ENCODE measurements at places on chromosomes 1 and 21.

DNA sequence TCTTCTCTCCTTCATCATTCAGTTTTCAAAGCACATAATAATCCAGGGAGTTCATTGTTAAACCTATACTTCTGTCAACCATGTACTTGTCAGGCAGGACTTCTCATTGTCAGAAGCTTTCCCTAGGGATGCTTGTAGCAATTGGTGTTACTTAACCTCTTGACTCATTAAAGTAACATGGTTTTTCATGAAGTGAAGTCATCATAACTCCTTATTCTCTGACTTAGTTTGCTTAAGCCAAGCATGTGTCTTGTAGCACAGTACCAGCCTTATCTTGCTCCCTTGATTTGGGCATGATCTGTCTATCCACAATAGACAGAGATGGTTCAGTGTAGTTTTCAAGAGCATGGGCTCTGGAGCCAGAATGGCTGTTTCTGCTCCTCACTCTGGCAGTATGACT lies 45.3 kb downstream of the LRIG2 start:
- no peak for DNase-seq

- DNase-seq, result no peak
Observed at GRCh38 chr1:72932025-72932424, 649.7 kb upstream of the NEGR1 start.

DNA sequence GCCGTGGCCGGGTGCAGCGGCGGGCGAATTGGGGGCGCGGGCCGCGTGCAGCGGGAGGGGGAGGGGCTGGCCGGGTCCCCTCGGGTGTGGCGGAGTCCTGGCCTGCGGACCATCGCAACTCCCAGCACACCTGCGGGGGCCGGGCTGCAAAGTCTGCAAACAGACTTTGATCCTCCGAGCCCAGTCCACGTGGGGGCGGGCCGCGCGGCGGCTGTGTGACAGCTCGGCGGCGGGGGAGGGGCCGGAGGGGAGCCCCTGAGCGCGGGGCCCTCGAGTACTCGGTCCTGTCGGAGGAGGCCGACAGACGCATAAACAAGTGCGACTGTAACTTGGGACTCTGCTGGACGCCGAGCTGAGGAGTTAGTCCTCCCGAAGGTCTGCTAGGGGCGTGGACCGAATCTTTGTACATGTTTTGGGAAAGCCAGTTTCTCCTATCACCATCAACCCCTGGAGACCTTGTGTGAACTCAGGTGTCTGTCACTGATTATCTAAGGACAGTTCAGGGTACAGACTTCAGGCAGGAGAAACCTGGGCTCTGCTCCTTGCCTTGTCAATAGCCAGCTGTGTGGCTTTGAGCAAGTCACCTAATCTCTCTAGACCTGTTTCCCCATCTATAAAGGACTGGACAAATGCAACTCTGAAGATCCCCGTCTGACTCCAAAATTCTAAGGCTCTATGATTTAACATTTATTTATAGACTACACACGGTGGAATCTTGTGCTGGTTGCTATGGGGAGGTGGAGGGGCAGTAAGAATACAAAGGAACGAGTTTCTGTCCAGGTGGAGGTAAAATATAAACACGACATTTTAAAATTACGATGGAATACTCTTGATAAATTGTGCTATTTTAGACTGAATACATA lies 710 bp upstream of the SLC30A1 start:
- DNase-seq, result no peak

DNA sequence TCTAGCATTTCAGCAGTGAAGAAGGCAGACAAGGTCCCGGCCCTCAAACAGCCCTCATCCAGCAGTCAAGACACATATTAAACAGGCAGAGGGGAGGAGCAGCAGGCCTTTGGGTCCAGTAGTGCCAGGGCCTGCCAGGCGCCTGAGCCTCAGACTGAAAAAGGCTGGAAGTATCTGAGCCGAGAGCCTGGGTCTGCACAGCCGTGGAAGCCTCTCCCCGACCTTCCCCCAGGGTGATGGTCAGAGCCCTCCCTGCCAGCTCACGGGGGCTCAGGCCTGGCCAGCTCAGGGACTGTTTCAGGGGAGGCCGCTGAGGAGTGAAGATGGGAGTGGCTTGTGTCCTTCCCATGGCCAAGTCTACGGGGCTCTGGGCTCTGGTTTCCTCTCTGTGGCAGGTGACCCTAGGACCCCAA lies 565.2 kb downstream of the PTPRU start:
- no peak for DNase-seq

DNA sequence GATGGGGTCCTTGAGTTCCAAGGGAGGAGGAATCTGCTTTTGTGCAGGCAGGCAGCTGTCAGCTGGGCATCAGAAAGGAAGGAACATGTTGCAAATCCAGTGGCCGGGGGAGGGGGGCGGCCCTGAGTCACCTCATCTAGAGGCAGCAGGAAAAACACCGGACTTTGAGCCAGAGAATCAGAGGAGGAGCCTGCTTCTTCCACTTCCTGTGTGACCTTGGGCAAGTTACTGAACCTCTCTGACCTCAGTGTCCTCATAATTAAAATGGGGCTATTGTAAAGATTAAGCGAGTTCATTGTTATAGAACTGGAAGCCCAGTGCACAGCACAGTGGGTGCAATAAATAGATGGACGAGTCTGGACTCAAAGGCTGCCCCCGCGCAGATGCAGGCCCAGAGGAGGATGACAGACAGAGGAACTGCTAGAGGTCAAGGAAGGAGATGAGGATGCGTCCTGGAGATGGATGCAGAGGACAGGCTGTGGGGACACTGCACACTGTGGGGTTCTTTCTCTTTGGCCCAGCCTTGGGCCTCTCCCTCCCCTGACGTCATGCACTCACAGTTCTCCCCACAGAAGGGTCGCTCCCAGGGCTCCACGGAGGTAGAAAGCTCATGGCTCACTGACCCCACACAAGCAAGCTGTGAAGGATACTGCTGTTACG lies 714.3 kb downstream of the MATN1 start:
- peak; percentile 4 for DNase-seq

- DNase-seq, result no peak
Observed at GRCh38 chr1:196650403-196650802, 1.4 kb upstream of the CFH start.

DNA sequence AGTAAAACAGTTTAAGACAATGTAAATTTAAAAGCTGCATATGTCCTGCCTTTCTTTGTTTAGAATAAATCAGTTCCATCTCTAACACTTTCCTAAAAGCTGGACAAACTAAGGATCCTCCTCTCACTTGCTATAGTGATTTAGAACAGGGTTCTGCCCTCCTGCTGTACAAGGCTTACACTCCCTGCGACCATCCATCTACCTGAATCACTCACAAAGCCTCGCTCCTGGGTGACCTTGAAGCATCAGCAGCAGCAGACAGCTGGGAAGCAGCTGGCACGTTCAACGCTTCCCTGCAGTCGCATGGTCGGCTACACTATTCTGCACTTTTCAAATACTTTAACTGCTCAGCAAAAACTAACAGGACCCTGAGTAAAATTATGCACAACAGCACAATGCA lies 128.0 kb downstream of the NTPCR start:
- DNase-seq, result no peak

DNA sequence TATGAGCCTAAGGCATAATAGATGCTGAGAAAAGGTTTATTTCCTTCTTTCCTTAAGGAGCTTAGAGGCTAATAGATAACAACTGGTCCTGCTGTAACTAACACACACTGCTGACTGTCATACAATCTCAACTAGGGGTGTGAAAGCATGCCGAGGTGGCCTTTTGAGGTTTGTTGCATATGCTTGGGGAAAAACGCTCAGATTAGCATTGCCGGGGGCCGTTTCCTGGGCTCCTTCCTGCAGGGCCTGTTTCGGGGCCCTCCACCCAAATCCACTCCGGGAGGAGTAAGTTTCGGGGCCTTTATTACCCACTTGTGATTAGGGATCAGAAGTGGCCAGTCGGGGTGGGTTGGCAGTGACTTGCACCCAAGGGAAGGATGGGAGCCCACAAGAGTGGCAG lies 27.2 kb upstream of the RCSD1 start:
- no peak for DNase-seq

DNA sequence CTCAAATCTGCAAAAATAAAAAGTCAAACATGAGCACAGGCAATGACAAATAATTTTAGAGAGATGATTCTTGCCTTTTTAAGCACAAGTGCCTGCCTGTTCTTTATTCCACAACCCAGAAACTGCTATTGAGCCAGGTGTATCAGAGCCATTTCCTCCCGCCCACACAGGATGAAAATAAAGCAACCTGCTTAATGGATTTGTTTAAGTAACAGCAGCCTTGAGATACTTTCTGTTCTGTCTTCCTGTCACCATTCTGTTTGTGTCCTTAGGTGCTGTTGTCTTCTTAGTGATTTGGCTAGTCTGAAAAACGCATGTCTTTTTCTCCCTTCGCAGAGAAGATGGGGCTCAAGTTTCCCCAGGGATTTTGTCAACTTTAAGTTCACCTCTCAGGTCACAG lies 11.4 kb downstream of the RPE65 start:
- no peak for DNase-seq

- DNase-seq, result no peak
Observed at GRCh38 chr1:27581823-27582243, 22.1 kb downstream of the AHDC1 start.

DNA sequence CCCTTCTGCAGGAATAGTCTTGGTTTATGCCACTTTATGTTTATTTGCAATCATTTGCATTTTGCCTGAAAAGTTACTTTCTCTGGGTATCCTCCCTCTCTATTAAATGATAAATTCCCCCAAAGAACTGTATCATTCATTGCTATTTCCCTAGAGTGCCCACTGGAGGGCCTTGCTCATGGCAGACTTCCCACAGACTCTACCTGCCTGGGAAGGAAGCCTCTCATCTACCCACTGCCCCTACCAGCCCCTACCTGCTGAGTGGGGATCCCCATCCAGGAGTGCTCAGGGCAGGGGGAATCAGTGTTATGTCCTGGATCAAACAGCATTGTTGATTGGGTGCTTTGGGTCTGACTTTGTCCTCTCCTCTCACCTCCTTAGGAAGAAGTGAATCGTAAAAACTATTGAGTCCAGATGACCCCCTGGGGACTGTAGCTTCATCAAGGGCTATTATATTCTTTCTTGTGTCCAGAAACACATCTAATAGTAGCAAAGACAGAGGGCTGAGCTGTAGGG lies 6.8 kb upstream of the LRRN2 start:
- DNase-seq, result no peak

GRCh38 chr21:19048098-19048672 lies 644.6 kb upstream of the TMPRSS15 start:
- DNase-seq, result no peak

DNA sequence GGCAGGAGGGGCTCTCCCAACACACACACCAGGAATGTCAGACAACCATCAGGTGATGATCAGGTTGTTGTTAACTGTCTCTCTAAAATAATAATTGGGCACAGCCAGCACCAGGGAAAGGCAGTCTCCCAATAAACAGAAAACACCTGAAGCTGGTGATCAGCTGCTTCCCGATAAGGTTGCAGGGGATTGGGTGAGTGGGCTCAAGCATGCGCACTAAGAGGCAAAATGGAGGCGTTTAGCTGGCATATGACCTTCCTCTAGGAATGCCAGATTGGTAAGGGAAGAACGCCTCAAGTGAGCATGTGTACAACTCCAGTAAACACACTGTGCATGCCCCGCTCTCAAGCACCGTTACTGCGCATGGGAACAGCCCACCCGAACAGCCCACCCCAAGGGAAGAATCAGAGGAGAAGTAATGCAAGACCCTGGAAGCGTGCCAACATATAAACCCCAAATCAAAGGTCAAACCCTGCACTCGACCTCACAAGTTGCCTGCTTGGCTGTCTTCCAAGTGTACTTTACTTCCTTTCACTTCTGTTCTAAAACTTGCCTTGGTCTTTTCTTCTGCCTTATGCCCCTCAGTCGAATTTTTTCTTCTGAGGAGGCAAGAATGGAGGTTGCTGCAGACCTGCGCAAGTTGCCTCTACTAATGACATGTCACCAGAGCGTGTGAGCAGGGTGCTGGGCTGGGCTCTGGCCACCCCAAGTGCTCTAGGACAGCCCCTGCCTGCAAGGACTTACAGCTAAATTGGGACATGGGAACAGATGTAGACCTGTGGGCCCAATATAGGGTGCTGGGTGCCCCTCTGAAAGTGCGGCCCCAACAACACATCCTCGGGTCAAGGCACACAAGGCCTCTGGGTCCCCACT lies 200.8 kb downstream of the RHOU start:
- DNase-seq, result no peak

GRCh38 chr1:59011663-59012062 lies 227.8 kb upstream of the JUN start:
- no peak for DNase-seq

DNA sequence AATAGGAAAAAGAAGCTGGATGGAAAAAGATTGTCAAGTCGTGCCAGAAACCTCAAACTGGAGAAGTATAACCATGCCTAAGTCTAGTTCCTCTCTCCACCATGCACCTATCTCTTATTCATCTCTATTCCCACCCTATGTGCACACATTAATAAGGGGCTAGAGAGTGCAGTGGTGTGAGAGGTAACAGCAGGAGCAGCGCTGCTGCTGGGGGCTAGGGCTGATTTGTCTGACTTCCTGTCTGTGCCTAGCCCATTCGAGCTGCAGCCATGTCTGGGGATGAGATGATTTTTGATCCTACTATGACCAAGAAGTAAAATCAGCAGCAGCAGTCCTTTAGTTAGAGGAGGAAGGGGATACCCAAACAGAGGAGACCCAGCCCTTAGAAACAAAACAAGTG lies 43.0 kb downstream of the TRIM33 start:
- DNase-seq, result no peak

DNA sequence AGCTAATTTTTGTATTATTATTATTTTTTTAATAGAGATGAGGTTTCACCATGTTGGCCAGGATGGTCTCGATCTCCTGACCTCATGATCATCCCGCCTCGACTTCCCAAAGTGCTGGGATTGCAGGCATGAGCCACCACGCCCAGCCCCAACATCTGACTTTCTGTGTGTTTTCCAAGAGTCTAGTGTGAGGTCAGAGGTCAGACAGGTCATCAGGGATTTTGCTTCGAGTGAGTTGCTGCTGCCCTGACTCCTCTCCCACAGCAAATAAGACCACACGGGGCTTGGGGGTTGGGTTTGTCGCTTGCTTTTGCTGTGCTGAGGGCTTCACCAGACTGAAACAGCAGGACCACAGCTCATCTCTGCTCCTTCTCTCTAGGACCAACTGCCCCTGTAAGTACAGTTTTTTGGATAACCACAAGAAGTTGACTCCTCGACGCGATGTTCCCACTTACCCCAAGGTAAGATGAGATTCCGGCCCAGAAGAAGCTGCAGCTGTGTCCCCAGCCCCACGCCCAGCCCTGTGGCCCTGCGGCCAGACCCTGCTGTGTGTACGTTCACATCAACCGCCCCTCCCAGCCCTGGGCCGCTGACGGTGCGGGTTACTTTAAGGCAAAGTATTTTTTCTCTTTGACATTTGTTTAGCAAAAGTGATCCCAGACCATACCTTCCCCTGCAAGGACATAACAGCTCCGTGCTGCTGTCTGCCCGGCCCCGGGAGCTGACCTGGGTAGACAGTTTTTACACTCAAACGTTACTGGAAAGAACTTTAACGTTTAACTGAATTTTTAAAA lies 97.5 kb downstream of the PDE9A start:
- DNase-seq, result no peak

GRCh38 chr1:214702556-214702955 lies 99.6 kb downstream of the CENPF start:
- DNase-seq, result no peak

DNA sequence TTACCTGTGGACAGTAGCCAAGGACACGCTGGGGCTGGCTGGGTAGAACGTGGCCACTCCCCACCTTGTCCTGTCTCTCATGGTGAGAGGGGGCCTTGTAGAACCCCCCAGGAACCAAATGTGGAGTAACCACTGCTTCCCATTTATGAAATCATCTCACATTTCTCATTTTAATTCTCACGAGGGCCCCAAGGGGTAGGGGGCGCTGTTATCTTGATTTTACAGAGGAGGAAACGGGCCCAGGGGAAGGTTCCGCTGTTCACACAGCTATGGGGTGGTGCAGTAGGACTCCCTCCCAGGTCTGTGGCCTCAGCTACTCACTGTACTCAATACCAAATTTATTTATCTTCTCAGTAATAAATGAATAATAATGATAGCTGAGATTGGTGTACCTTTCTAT lies 5.5 kb downstream of the SMPDL3B start:
- DNase-seq, result peak; percentile 22
